ENCODE measurements at places on chromosomes 11 and 22.

DNA sequence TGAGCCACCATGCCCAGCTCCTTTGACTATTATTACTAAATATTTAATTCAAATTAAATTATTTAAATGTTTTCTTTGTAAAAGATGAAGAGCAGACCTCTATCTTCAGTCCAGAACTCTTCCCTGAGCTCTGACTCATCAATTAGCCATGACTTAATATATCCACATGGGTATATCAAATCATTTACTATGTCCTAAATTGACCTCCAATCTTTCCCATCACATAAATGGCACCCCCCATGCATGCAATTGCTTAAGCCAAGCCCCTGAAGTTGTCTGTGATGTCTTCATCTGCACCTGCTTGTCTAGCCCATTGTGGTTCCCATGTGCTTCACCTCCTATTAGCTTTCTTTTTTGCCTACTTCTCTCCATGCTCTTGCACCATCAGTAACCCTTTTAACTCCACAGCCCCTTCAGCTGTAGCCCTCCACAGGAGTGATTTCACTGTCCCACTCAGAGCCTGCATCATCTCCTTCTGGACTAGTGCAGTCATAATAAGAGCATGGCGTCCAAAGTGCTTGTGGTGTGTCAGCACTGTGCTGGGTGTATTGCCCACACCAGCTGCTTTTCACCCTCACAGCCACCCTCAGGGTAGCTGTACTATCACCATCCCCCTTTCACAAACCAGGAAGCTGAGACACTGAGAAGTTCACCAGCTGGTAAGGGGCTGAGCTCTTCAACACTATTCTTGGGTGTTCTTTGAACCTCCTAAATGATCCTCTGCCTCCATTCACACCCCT is 11.8 kb upstream of the THY1 start:
- no peak for DNase-seq

- DNase-seq, result no peak
Observed at GRCh38 chr11:33490842-33491370, 209.7 kb downstream of the C11orf91 start.

DNA sequence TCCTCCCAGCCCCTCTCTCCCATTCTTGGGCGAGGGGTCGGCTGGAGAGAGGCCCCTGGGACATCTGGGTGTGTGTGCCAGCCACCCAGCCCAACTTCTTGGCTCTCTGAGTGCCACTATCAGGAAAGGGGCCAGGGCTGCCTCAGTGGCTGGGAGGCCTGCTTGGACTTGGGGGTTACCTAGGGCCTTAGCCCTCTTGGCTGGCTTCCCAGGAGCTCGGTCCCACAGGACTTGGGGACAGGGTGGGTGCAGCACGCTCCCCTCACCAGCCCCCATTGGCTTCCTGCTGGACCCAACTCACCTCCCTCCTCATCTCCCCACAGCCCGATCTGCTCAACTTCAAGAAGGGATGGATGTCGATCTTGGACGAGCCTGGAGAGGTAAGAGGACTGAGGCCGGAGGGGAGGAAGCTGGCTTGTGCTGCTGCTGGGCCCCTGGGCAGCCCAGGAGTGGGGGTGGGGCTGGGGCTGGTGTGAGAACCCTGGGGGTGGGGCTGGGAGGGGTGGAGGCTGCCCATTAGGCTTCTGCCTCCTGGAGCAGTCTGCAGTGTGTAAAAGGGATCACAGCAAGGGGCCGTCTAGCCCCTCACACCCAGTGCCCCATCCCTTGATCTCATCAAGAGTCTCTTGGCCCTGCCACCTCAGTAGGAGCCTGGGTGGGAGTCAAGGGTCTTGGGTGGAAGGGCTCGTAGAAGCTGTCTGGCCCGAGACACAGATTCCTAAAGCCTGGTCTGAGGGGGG is 54.8 kb downstream of the TRIOBP start:
- DNase-seq, result no peak

DNA sequence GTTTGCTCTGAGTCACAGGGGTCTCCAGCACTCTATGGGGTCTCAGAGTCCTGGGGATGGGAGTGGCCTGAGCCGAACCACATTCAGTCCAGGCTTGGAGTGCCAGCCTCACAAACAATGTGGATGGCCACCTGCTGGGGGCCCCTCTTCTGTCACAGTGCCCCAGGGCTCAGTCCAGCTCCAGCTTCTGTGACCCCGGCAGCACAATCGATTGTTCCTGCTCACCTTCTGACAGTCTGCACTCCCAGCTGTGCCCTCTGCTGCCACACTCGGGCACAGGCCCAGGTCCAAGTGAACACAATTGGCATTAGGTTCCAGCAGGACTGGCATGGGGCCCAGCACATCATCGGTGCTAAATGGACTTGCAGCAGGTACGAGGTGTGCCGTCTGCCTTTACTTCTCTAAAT is 84.8 kb downstream of the TP53I11 start:
- DNase-seq, result no peak

DNA sequence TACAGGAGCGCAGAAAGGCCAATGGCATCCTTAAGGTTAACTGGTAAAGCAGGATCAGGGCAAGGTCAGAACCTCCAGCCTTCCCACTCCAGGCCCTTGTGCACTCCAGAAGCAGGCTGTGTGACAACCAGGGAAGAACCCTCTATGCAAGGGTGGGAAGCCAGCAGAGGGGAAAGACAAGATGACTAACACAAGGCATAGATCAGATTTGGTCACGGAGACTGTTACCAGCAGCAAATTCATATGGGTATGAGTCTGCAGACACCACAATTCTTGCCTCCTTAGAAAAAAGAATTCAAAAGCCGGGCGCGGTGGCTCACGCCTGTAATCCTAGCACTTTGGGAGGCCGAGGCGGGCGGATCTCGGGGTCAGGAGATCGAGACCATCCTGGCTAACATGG is 39.8 kb upstream of the MTNR1B start:
- no peak for DNase-seq

- no peak for DNase-seq
Observed at GRCh38 chr11:120136356-120136755, 1.6 kb downstream of the TRIM29 start.

GRCh38 chr11:34680918-34681586 is 60.2 kb downstream of the EHF start:
- DNase-seq, result no peak

GRCh38 chr11:99015634-99016454 is 4.9 kb upstream of the CNTN5 start:
- DNase-seq, result no peak

GRCh38 chr11:131483877-131484276 is 113.5 kb downstream of the NTM start:
- no peak for DNase-seq

DNA sequence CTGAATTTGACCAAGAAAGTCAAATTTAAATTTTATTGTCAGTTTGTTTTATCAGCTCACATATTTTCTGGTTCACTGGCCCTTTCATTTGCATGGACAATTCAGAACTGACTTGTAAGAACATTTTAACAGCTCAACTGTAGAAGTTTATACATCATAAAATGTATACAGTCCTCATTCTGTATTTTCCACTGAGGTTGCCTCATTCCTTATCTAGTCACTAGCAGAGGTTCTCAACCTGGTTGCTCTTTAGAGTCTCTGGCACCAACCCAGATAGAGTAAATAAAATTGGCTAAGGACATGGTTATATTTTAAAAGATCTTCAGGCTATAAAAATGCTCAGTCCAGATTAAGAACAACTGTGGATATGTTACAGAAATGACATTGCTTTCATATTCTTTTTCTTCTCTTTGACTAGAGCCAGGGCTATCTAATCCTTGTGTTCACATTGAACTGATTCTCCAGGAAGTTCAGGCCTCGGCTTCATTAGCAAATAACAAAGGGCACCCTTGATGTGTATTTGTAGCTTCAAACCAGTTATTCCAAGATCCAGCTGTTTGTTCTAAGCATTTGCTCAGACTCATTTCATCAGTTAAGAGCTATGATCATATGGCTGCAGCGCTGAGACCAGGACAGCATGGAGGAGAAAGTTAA is 782.5 kb downstream of the ETS1 start:
- DNase-seq, result no peak

GRCh38 chr11:46800177-46800576 is 45.9 kb downstream of the CKAP5 start:
- DNase-seq, result no peak

GRCh38 chr11:44634401-44635281 is 69.2 kb downstream of the CD82 start:
- DNase-seq, result no peak

DNA sequence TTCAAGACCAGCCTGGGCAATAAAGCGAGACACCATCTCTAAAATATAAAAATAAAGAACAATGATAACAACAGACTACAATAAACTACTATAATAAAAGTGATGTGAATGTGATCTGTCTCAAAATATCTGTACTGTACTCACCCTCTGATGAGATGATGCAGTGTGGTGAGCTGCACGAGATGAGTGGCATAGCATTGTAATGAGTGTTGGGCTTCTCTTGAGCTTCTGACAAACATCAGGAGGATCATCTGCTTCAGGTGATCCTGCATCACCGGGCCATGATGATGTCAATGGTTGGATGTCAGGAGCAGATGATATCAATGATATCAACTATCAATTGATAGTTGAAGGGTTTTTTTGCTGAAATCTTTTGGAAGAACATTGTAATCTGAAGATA is 52.4 kb upstream of the INCENP start:
- no peak for DNase-seq

GRCh38 chr11:73160005-73160760 is 18.1 kb upstream of the FCHSD2 start:
- no peak for DNase-seq
